ENCODE measurements at places on chromosomes 3 and 15. TPM values are rescaled to one million over a fixed set of nuclear protein-coding genes. Genes with fewer than 3 reads are reported as not detected.

Gene ANKUB1
- total RNA-seq = not detected

Gene SPCS1
- 102 TPM for total RNA-seq

Gene HRG
- 0.15 TPM for total RNA-seq

Gene GXYLT2
- 5.6 TPM for total RNA-seq

Gene CCDC13
- total RNA-seq = not detected

Gene SNAP23
- total RNA-seq = 72.8 TPM

Gene LRRC31
- not detected for total RNA-seq

Gene PLIN1
- 0.11 TPM for total RNA-seq

Gene GOLGA6L7
- not detected for total RNA-seq

DNA sequence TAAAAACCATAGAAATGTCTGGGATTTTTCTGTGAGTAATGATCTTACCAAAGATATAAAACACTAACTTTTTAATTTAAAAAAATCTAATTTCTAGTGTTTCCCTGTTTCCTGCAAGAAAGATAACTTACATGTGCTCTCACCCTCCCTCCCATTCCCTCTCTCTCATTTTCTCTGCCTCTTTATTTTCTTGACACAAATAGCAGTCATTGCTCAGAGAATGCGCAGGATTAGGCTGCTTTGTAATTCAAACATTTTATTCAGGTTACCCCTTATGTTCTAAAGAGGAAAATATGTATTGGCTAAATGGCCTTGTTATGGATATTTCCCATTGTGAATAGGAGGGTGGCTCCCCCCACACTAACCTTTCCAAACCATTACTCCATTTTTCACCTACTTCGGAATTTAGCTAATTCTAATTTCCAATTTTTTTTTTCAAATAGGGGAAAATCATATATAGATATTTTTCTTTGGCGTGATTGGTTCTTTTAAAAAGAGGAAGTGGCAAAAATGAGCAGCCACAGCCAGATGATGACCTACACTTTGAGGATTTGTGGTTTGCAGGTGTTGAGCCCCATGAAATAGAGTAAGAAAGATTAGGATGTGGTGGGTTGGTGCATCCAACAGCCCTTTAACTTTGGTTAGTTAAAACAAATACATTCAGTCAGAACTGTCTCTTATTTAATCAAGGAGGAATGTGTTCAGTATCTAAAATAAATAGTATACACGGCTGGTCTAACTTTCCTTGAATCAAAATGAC lies 554.4 kb downstream of the IGSF11 start:
- DNase-seq = no peak

DNA sequence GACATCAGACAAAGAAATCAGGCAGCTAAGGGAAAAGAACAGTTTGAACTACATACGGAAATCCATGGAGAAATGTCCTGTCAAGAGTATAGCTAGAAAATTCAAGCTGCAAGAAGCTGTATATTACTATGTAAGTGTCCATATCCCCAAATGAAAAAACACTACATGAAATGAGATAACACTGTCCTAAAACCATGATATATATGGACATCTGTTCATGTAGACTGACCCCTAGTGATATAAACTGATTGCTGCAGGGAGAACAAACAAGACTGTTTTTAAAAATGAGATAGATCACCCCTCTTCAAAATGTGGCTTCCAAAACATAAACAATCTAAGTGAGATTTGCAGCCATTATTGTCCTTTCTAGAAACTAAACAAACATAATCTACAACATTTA lies 985.6 kb downstream of the EPHA3 start:
- DNase-seq = no peak

GRCh38 chr3:193842029-193842798 lies 249.2 kb downstream of the OPA1 start:
- DNase-seq = no peak

GRCh38 chr3:48394391-48394790 lies 22.4 kb downstream of the FBXW12 start:
- DNase-seq = no peak

- DNase-seq = no peak
Measured at GRCh38 chr3:116299646-116300081, 145.6 kb downstream of the LSAMP start.

DNA sequence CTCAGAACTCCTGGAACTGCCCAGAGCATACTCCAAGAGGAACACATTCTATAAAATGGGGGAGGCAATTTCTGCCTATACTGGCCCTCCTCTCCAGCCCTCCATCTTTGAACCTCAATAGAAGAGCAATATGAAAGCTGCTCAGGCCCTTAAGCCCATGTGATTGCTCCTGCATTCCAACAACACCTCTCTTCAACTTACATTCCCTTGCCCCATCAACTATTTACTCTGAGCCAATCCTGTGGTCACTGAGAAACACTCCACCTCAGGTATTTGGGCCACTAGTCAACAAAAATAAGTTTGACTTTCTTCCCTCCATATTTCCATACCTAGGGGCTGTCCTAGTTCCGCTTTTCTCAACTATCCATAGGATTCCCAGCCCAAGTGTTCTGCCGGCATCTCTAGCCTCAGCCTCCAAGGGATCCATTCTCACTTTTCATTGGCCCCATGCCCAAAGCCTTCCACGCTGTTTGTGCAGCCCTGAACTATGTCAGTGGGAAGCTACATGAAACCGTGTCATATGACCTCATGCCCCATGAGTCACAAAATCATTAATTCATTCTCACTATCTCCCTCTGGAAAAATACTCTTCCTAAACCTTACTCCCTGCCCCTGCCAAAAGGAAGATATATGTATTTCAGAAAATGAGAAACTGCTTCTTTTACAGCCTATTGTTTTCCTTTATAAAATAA lies 61.6 kb downstream of the GJD2 start:
- no peak for DNase-seq

- DNase-seq = no peak
Measured at GRCh38 chr3:175608356-175608755, 749.2 kb downstream of the NAALADL2 start.

- DNase-seq = no peak
Measured at GRCh38 chr3:183454064-183454463, 25.6 kb upstream of the MCF2L2 start.

DNA sequence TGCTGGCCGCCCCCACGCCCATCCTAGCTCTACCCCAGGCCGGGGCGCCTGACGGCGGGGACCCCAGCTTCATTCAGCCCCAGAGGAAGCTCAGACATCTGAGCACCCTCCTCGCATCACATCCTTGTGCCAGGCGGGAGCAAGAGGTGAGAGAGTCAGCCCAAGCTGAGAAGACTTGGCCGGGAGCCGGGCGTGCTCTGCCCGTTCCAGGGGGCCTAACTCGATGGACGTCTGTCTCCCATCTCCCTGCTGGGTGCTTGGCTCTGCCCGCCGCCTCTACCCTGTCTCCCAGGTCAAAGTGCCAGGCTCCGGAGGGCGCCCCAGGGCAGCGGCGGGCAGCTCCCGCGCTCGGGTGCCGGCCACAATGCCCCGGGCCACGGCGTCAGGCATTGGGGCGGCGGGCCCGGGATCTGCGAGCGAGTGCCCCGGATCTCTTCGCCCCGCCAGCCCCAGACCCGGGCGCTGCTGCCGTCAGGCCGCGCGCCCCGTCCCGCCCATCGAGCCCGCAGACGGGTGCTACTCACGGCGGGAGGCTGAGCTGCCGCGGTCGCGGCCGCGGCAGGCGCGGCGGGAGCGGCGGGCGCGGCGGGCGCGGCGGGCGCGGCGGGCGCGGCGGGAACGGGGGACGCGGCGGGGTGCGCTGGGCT lies 388 bp downstream of the DAPK2 start:
- peak; percentile 67 for DNase-seq

GRCh38 chr3:39110041-39110639 lies 2.7 kb downstream of the TTC21A start:
- no peak for DNase-seq

- no peak for DNase-seq
Measured at GRCh38 chr3:157754451-157754850, 251.2 kb upstream of the VEPH1 start.

DNA sequence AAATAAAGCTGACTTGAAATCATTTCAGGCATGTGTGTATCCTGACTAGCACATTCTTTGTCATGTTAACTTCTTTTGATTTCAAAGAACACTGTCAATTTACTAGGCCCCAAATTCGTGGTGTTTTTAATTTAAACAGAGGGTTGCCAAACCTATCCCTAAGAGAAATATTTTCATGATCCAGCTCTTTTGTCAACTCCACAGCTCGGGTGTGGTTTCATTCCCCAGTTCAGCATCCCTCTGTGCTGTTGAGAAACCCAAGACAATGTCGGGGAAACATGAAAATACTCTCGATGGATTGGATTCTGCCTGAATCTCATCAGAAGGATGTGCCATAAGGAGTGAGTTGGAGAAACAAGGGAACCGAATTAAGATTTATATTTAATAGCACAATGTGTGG lies 84.4 kb upstream of the PHLDB2 start:
- DNase-seq = no peak

DNA sequence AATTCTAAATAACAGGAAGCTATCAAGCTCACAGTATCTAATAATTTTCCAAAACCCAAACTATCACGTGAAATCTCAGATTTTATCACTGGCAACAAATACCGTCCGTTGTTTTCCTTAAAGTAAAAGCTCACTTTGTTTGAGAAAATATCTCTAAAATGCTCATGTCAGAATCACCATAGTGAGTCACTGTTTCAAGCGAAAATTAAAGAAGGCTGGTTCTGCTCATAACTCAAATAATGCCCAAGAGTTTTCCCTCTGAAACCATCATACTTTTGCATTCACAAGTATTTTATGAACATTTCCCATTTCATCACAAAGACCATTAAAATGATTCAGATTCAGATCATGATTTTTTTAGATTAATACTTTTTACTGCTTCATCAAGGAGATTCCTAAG lies 50.6 kb downstream of the TBL1XR1 start:
- DNase-seq = no peak

GRCh38 chr15:85024509-85025336 lies 43.1 kb downstream of the PDE8A start:
- DNase-seq = no peak

DNA sequence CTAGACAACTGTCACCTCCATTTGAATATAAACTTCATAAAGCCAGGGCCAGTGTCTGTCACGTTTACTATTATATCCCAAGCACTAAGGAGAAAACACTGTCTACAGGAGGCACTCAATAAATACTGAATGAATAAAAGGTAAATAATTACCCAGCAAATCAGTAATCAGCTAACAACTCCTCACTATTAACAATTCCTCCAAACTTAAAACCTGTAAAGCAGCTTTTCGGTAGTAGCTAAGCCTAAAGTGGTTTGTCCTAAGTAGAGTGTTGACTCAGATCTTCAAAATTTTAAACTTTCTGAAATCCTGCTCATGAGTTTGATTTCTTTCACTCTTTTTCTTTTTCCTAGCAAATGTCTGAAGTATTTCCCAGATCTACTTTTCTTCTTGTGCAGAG lies 39.9 kb downstream of the C3orf80 start:
- DNase-seq = no peak

DNA sequence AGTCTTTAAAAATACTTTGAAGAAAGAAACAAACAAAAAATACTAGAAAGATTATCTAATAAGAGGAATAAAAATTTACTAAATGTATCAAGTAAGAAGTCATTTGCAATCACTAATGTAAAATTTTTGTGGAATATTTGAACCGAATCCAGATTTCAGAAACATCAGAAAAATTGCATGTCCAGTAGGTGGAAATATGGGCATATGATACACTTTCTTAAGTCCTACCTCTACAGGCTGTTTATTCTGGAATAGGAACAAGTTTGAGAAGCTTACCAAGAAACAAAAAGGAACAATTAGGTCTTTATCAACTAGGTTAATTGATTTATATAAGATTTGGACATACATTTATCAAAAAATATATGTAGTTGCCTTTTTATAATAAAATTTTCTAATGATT lies 292.9 kb upstream of the ROBO1 start:
- no peak for DNase-seq

DNA sequence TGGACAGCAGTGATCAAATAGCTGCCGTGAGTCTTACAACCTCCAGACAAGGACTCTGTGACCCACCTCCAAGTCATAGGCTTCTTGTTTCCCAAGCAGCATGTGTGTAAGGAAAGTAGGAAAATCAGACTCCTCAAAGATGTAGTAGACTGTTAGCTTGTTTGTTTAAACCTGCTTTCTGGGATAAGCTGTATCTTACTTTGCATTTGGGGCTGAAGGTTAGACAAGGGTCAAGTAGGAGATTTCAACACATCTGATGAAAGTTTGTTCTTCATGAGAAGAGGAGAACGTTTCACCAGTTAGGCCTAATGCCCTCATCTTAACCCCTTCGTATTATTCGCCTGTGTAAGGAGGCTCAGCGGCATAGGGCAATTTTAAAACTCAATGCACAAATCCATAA lies 756.4 kb upstream of the NR2F2 start:
- DNase-seq = no peak

DNA sequence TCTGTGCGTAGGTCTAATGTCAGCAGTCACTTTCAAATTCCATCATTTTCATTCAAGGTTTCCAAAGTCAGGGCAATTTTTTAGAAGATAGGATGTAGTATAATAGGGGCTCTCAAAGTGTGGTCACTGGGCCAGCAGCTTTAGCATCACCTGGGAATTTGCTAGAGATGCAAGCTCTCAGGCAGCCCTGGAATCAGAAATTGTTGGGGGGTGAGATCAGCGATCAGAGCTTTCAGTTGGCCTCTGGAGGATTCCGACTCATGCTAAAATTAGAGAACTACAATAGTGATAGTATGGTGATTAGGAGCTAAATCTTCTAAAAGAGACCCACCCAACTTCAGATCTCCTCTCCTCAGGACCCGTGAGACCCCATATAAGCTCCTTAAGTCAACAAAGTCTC lies 2.4 kb upstream of the FRMD4B start:
- DNase-seq = no peak

- no peak for DNase-seq
Measured at GRCh38 chr15:85597155-85597815, 197.4 kb downstream of the KLHL25 start.

DNA sequence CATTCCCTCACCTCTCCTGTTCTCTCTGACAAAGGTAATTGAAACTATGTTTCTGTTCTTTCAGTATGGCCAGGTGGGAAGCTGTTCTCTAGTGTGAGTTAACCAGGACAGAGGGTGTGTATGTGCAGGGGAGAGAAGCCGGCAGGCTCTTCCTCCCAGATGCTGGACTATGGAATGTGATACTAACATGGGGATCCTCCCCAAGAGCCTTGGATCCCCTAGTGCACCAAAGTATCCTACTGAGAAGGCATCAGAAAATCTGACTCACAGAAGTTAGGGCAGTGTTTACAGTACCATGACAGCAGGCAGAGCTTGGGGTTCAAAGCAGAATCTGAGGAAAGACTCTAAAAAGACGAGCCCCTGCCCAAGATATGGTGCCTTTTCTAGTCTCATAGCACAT lies 123.1 kb downstream of the APBA2 start:
- no peak for DNase-seq
